Naive thymus-derived CD4-positive, alpha-beta T cell (primary cell): ENCODE measurements at places on chromosomes 11 and 22.

GRCh38 chr11:76083563-76084451 lies 122.5 kb downstream of the WNT11 start:
- DNase-seq, result no peak

- no peak for DNase-seq
These were observed 15.9 kb upstream of the LRP5 start for GRCh38 chr11:68296344-68297051.

GRCh38 chr11:10866893-10867331 lies 9.1 kb upstream of the ZBED5 start:
- no peak for DNase-seq

DNA sequence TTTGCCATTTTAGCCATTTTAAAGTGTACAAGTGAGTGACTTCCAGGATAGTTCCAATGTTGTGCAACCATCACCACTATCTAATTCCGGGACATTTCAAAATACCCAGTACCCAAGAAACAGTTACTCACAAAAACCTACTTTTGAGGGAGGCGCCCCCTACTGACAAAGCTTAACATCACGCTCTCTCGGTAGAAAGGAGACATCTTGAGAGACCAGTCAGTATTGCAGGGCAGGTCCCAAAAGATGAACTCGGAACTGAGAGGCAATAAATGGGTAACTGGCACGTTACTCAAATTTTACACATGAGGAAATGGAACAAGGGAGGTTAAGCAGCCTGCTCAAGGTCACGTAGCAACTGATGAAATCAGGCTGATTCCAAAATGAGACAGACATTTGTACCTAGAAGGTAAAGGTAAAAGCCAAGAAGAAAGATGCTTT lies 50.0 kb upstream of the POU2AF1 start:
- DNase-seq, result no peak

DNA sequence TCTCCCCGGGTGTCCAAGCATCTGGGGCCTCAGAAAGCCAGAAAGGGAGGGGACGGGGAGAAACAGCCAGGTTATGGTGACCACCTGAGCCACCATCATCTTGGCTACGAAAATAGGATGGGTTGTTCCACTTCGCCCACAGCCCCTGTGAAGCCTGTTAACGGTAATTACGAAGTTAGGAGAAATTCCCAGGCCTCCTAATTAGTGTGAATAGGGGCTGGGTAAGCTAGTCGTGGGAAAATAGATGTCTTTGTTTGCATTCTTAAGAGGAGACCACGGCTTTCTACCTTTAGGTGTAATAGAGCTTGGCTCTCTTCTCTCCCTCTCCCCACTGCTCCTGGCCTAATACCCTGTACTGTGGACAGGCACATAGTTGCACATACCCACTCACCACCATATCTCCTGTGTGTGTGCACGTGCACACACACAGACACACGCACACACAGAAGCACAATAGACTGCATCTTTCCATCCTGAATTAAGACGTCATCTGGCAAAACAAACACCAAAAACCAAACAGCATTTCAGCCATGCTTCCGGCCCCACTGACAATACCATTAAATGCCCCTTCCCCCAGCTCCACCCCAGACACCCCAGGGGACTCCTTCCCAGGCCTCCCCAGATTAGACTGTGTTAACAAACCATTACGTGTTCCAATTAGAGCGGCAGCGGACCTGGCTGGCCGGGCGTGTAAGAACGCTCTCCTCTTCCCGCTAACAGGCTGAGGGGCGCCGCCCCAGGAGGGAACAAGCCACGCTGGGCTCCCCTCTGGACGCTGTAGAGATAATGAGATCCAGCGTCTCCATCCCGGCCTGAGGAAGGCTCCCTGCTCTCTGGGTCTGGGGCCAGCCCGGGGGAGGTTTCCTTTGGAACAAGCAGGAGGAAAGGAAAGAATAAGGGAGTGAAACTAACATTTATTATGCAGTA lies 72.8 kb downstream of the TP53I11 start:
- DNase-seq, result no peak

GRCh38 chr11:70490208-70490607 lies 91.9 kb downstream of the CTTN start:
- no peak for DNase-seq

- DNase-seq, result no peak
These were observed 17.5 kb downstream of the CHID1 start for GRCh38 chr11:893008-893654.

GRCh38 chr11:98003606-98004371 lies 1017.0 kb upstream of the CNTN5 start:
- no peak for DNase-seq

- no peak for DNase-seq
These were observed 58.9 kb downstream of the LINC01488 start for GRCh38 chr11:69540118-69541000.

- no peak for DNase-seq
These were observed 356.9 kb upstream of the CCDC90B start for GRCh38 chr11:83643115-83643514.

DNA sequence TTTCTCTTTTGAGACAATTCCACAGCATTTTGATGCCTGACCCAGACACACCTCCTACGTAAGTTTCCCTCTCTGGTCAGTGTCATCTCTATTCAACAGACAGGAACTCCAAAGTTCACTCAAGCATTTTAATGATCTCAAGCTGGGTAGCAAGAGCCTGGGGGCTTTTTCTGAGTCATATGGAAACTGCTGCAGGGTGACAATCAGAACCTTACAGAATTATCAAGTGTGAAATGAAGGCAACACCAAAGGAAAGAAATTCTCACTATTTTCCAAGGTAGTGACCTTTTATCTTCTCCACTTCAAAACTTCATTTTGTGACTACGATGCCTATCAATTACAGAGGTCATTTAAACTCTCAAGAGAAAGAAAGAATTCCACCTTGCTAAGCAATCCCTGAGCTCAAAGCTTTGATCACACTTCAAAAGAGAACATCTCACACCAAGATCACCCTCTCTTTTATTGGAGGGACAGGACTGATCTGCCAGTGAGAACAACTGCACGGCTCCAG lies 229.0 kb upstream of the ZC3H12C start:
- DNase-seq, result no peak
